Activated T-cell treated with anti-CD3 and anti-CD28 coated beads, Interleukin-2, amount 50 U/mL, for 48 hours (primary cell): ENCODE measurements at places on chromosomes 4 and X.

DNA sequence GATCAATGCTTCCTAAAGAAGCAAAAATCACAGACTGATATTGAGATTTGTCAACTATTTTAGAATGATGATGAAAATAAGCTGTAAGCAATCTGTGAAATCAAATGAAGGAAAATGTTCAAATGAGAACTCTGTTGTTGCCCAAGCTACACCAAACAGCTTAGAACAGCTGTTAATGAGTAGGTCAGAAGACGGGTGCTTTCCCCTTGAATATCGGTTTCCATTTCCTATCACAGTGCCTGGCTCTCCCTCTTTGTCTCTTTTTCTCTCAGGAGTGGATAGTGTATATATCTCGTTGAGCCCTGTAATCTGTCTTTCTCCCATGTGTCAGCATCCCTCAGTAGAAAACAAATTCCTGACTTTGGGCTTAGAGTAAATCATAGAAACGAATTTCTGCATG is 1592.9 kb upstream of the TENM3 start:
- DNase-seq: no peak

- DNase-seq: no peak
Measured at GRCh38 chr4:43331226-43332051, 438.9 kb downstream of the GRXCR1 start.

DNA sequence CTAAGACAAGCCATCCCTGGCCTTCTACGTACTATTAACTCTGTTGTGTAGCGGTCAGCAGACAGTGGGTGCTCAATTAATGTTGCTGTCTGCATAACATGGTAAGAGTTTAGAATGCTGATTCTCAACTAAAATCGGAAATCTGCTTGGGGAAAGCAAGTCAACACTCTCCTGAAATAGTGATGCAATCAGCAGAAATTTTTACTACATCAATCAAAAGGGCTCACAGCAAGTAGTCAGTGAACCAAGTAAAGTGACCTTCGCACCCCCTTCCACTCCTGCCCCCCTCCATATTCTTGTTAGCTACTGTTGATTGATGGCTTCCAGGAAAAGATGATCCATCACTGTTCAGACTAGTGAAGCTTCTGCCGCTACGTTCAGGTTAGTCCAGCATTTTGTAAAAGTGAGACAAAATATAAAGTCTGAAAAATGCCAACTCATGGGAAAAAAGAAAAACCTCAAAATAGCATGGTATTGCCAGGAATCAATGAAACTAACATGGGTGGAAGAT is 247.9 kb downstream of the HNRNPD start:
- no peak for DNase-seq

- DNase-seq: no peak
Measured at GRCh38 chr4:185773419-185773818, 38.6 kb downstream of the SORBS2 start.

- no peak for DNase-seq
Measured at GRCh38 chr4:113635739-113636437, 125.7 kb downstream of the CAMK2D start.

GRCh38 chr4:19455196-19455595 is 796.5 kb upstream of the SLIT2 start:
- no peak for DNase-seq

DNA sequence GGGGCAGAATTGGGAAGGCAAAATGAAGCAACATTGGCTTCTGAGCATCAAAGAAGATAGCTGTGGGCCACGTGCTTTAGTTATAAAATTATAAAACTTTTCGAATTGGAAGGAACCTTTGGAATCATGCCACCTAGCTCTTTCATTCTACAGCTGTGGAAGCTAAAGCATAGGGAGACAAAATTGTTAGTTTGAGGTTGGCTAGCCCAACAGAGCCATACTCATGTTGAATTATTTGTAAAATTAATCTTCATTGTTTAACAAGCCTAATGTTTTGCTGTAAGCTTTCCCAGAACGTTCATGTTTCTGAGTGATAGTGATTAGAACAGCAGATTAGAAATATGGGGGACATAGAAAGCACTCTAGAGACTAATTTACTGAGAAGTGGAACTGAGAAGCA is 35.9 kb downstream of the HHIP start:
- DNase-seq: no peak

GRCh38 chr4:19177616-19178015 is 1074.1 kb upstream of the SLIT2 start:
- DNase-seq: no peak

GRCh38 chr4:76696109-76696508 is 201.8 kb downstream of the SOWAHB start:
- DNase-seq: no peak

GRCh38 chr4:8140915-8141314 is 17.7 kb downstream of the ABLIM2 start:
- DNase-seq: no peak

DNA sequence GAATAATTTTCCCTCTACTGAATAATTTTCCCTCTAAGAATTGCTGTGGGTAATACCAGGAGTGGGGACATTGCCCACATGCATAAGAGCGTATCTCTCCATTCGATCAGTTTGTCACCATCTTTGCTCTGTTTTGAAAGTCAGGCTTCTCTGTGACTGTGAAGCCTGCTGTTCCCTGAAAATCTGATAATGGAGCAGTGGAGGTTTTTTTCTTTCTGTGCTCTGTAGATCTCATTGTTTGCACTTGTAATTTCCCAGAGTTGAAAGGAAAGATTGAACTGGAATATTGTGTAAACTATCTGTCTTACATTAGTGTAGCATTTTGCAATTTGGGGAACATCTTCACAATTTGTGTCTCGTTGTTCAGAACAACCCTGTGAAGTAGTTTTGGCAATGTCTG is 4.3 kb downstream of the ZXDB start:
- no peak for DNase-seq
